ENCODE measurements at places on chromosomes 12 and 14.

DNA sequence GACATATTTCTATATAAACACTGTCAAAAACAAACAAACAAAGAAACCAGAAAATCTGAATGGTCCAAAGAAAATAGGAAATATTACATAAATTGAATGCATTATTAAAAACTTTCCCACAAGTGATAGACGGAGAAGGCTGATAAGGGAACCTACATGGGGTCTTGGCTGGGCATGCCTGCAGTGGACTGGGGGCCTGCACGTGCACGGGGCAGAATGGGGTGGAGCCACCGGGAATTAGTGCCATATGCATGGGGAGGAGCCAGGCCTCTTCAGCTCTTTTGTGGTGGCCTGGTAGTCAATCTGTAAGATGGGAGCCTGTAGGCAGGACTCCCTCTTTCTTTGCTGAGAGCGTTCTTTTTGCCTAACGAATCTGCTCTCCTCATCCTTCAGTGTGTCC lies 1031.7 kb upstream of the FBXO33 start:
- DNase-seq, result no peak

DNA sequence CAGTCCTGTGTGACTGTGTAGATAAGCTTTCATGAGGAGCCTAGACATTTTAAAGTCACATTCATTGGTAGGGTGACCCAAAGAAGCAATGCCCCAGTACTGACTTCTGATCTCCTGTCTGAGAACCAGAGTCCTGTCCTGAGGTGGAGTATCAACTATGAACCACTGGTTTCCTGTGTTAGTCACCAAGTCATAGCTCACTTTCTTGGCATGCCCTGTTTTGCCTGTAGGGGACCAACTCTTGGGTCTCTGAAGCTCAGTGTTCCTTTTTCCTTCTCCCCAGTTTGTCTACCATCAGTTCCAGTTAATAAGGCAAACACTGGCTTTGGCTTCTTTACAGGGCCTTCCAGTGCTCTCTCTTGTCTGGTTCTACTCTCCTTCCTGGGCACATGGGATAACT lies 97.4 kb downstream of the C12orf75 start:
- no peak for DNase-seq

DNA sequence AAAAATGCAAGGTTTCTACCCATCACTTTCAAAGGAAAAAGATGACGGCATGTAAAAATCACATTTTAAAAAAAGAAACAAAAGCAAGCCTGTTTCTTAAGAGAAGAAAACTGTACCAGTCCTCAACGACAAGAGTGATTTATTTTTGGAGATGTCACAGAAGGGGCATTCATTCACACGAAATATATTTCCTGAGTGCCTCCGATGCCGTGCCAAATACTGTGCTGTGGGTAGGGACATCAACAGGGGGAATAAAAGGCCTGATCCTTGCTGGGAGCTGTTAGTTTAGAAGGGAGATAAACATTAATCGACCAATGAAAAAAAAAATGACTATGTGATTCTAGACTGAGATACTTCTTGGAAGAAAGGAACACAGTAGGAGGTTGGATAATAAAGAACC lies 297.5 kb upstream of the SOX5 start:
- no peak for DNase-seq

- DNase-seq, result no peak
Observed at GRCh38 chr14:65631040-65631439, 218.5 kb downstream of the FUT8 start.

- DNase-seq, result no peak
Observed at GRCh38 chr12:72278894-72279293, 6.7 kb downstream of the TRHDE start.

DNA sequence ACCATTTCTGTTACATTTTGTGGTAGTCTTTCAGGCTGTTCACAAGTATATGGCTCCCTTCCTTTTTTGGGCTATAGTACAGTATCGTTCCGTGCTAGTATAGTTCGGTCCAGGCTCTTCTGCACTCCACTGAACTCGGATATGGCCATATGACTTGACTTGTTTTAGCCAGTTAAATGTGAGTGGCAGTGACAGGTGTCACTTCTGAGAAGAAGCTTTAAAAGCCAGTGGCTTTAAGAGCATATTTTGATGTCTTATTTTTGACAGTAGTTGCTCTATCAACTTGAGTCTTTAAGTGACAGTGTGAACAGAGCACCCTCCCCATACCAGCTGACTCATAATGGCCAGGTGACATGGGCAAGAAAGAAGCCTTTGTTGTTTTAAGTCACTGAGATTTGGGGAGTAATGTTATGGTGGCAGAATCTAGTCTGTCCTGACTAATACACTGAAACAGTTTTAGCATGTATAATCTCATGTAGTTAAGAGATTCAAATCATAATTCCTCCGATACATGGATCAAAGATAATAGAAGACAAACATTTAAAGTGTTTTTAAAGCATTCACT lies 64.6 kb downstream of the ANO4 start:
- no peak for DNase-seq

DNA sequence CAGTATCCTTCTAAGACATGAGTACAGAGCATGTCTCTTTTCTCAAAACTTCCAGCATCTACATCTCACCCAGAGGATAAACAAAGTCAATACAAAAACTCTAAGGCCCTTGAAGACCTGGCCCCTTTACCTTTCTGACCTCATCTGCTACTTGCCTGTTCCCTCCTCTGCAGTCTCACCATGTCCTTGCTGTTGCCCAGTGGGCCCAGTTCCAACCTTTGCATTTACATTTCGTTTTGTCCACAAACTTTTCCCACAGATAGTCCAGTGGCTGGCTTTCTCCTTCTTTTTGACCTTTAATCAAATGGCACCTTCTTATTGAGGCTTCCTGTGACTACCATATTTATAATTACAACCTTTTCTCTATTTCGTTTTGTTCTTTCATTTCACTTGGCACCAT lies 1.6 kb downstream of the IRAK4 start:
- no peak for DNase-seq

DNA sequence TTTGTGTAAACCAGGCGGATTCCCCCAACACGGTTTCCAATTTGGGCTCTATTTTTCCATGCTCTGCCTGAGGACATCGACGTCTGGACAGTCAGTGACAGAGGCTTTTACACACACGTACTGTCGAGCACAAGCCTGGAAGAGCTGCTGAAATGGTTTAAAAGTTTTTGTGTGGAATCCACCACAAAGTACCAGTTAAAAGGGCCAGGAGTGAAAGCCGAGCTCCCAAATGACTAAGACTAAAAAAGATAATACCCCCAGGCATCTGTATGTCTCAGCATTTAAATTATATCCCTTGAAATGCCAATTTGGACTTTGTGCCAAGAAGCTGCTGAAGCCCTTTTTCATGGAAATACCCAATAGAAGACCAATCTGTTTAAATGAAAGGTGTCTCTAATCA lies 173.2 kb downstream of the EGLN3 start:
- no peak for DNase-seq

Measured in activated CD8-positive, alpha-beta memory T cell treated with anti-CD3 and anti-CD28 coated beads for 4 hours (primary cell).